ENCODE measurements at places on chromosomes 2 and 18. TPM values are rescaled to one million over a fixed set of nuclear protein-coding genes. Genes with fewer than 3 reads are reported as not detected.

SCN9A gene
- 2.6 TPM for total RNA-seq

UGT1A8 gene
- total RNA-seq = not detected

TTN gene
- total RNA-seq = under 0.01 TPM

IL37 gene
- total RNA-seq = not detected

DNAJC27 gene
- 3.9 TPM for total RNA-seq

SMCHD1 gene
- 34.9 TPM for total RNA-seq

FSHR gene
- total RNA-seq = not detected

KCNG2 gene
- not detected for total RNA-seq

TMEM185B gene
- total RNA-seq = 48.4 TPM

PRSS56 gene
- total RNA-seq = not detected

NAT8 gene
- total RNA-seq = not detected

SLC35G4 gene
- total RNA-seq = not detected

CKAP2L gene
- 3.0 TPM for total RNA-seq

KCNS3 gene
- 1.3 TPM for total RNA-seq

CAPN13 gene
- not detected for total RNA-seq

KCNE4 gene
- total RNA-seq = 30.5 TPM

POU3F3 gene
- total RNA-seq = under 0.01 TPM

NYAP2 gene
- total RNA-seq = not detected

MALL gene
- 2.1 TPM for total RNA-seq

DYNAP gene
- not detected for total RNA-seq

STK17B gene
- 53.8 TPM for total RNA-seq

YPEL5 gene
- 98.1 TPM for total RNA-seq

CABYR gene
- 6.7 TPM for total RNA-seq

TRIM54 gene
- total RNA-seq = not detected

HTR2B gene
- total RNA-seq = 0.61 TPM

MC2R gene
- not detected for total RNA-seq

VWC2L gene
- total RNA-seq = not detected

RBKS gene
- 1.3 TPM for total RNA-seq

PLGLB1 gene
- total RNA-seq = 1.8 TPM

SULT1C4 gene
- total RNA-seq = 0.16 TPM

COLEC12 gene
- 297 TPM for total RNA-seq

TUBA3E gene
- not detected for total RNA-seq

TMEM17 gene
- total RNA-seq = 2.1 TPM

SH3BP4 gene
- 214 TPM for total RNA-seq

RUFY4 gene
- not detected for total RNA-seq

TRABD2A gene
- total RNA-seq = 0.36 TPM

SERPINB10 gene
- total RNA-seq = not detected

USP14 gene
- 15.4 TPM for total RNA-seq

IL36G gene
- not detected for total RNA-seq

Data from hair follicle dermal papilla cell (primary cell).